ENCODE measurements at places on chromosomes 11 and 22.

DNA sequence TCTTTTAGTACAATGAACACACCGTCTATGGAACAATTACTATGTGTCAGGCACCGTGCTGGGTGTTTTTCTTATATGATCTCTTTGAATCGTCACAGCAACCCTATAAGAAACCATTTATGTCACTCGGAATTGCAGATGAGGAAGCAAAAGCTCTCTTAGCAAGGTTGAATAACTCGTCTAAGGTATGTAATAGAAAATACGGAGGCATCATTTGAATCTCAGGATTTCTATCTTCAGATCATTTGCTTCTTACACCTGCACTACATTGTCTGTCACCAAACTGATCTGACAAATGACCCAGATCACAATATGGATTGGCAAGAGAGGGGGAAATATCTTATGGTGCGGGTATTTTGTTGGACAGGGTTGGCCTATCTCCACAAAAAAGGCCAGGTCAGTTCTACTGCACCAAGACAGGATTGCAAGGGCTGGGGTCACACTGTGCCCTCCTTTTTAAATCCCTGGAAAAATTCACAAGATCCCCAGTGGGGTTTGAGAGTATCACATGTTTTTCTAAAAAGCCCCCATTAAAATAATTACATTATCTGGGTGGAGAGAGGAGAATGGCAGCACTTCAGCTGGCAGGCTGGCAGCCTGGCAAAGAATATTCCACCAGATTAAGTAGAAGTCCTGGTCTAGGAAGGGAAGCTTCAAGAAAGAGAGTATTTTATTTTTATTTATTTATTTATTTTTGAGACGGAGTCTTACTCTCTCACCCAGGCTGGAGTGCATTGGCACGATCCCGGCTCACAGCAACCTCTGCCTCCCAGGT lies 110.7 kb upstream of the CLMP start:
- DNase-seq = no peak

DNA sequence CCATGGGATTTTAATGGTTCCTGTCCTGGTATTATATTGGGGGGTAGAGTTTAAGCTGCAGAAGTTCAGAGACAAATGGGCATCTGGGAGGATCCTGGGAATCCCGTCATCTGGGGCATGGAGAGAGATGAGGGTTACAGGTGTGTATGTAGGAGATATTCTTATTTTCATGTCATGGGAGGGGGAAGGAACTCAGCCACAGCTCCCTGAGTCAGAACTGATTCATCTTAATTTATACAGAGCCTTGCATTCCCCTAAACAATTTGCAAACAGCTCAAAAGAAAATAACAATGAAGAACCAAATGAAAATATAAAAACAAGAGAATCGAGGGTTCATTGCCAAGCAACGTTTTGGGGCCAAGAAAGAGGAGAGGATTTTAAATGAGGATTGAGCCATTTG lies 155.9 kb upstream of the TBCEL start:
- no peak for DNase-seq

GRCh38 chr11:1223346-1224110 lies 662 bp downstream of the MUC5B start:
- DNase-seq = no peak

DNA sequence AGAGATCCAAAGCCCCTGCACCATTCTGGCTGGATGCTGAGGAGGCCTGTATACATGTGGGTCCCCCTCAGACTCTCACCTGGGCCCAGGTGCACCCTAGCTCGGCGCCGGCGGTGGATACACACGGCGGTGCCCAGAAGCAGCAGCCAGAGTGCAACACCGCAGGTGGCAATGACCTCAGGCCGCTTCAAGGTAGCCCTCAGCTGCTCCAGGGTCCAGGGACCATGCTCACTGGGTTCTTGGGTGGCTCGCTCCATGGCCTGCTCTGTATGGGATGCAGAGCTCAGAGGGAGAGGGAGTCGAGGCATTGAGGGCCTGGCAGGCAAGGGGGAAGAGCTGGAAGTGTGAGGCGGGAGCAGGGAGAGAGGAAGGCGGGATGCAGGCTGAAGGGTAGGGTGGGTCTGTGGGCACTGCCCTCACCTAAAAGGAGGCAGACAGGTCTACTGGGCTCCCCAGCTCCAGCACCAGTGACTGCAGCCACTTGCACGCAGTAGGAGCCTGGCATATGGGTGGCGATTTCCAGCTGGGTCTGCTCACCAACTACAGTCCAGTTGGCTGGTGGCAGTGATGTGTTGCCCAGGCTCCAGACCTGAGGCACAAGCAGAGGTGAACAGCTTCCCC lies 3.8 kb downstream of the ROBO4 start:
- DNase-seq = no peak

GRCh38 chr11:46278387-46279125 lies 1.1 kb downstream of the CREB3L1 start:
- no peak for DNase-seq

GRCh38 chr11:1717745-1718144 lies 20.8 kb downstream of the KRTAP5-6 start:
- DNase-seq = no peak

DNA sequence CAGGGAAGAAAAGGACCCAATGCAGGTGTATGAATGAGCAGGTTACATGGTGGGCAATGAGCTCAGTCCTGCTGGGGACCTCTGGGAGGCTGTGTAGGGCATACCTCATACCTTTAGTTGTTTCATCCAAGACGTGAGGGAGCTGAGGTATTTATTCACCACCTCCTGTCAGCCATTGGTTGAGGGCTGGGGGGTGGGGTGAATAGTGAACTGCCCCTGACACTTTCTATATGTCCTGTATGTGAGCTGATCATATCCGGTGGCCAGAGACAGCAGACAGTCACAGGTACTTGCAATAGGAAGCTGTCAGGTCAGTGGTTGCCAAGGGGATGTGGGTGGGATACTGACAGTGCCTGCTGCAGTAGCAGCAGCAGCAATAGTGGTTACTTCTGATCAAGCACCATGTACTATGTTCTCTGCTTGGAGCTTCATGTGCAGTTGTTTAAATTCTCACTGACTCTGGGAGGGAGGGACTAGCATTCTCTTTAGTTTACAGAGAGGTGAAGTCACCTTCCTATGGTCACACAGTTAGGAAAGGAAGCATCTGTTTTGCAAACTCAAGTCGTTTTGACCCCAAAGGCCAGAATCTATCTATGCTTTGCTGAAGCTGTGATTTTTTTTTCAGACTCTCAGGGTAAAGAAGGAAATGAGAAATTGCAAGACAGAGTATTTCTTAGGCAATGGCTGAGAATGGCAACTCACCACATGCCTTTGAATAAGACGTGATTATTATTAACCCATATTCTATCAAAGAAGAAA lies 54.0 kb downstream of the MIAT start:
- DNase-seq = no peak

- DNase-seq = no peak
Measured at GRCh38 chr11:63462137-63462536, 28.8 kb downstream of the PLAAT5 start.

DNA sequence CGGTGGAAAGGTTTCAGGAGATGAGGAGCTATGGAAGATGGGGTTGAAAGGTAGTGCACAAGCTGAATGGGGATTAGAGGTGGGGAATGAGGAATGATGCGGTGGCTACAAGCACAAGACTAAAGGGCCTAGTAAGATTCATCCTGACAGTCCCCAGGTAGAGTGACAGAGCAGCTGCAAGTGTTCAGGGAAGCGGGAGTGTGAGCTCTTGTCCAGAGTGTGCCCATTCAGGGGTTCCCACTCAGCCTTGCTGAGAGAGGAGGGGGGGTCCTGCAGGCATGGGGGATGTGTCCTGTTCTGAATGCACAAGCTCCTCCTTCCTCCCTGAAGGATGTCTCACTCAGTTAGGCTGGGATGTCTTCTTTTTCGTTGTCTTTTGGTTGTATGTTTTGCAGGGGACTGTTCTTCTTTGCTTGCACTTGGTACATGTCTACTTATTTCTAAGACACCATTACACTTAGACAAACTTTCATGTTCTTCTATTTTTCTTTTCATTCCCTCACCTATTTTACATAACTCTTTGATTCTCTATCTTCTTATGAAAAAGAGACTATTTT lies 25.8 kb upstream of the CLPB start:
- DNase-seq = no peak
